Tibial nerve (tissue), 4 donors: ENCODE measurements at places on chromosomes 4 and X. TPM values are rescaled to one million over a fixed set of nuclear protein-coding genes. Genes with fewer than 3 reads are reported as not detected.

The TMPRSS11E gene
- not detected for total RNA-seq

GRCh38 chrX:109844986-109845385, 111.9 kb upstream of the ACSL4 start:
- H3K4me3 ChIP-seq, result no peak overlapping the region
- H3K27me3 ChIP-seq, result no peaks in the 10 kb centered on the region
- no peaks in the 10 kb centered on the region for H3K36me3 ChIP-seq
- H3K4me1 ChIP-seq, result no peaks in the 10 kb centered on the region
- no peak for DNase-seq

GRCh38 chr4:71558248-71558647, 219.4 kb downstream of the SLC4A4 start:
- no peaks in the 10 kb centered on the region for H3K27me3 ChIP-seq
- H3K4me3 ChIP-seq, result no peak overlapping the region
- no peaks in the 10 kb centered on the region for H3K4me1 ChIP-seq

DNA sequence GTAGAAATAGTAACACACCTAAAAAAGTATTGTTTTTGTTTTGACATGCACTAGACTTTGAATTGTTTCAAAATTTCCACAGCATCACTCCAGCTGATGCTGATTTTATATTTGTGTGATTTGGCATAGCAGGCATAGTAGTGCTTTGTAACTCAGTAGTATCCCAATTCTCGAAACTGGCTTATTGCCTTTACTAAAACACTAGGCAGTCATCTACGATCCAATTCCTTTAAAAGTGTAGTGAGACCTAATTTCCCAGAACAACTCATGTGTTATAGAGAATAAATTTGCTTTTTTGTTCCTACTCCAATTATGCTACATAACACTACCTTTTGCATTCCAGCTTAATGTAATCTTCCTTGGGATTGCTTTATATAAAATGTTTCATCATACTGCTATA, 797.7 kb downstream of the ADGRL3 start:
- no peaks in the 10 kb centered on the region for H3K27me3 ChIP-seq
- no peak for DNase-seq
- H3K4me3 ChIP-seq, result no peak overlapping the region
- H3K27ac ChIP-seq, result no peak overlapping the region
- no peaks in the 10 kb centered on the region for H3K36me3 ChIP-seq

GRCh38 chr4:153962311-153963039, 173.6 kb upstream of the SFRP2 start:
- H3K36me3 ChIP-seq, result no peaks in the 10 kb centered on the region
- no peak overlapping the region for H3K4me3 ChIP-seq
- H3K27me3 ChIP-seq, result no peaks in the 10 kb centered on the region
- DNase-seq, result no peak
- H3K4me1 ChIP-seq, result no peaks in the 10 kb centered on the region

The PRSS12 gene
- total RNA-seq, result under 0.01 TPM

DNA sequence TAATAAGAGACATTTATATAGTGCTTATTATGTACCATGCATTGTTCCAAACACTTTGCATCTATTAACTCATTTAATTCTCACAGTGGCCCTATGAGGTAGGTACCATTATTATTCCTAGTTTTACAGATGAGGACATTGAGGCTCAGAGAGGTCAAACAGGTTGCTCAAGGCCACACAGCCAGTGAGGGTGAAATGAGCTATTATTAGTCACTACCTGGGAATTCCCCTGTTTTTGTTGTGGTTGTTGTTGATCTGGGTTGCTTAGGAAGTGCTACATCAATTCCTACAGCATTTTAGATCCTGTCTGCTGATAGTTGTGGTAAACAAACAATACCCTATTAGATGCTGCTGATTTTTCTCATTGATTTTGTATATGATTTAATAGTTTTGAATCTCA, 41.2 kb downstream of the APLN start:
- peaks cover 4% of the 10 kb centered on the region for H3K27me3 ChIP-seq
- no peak for DNase-seq
- no peaks in the 10 kb centered on the region for H3K4me1 ChIP-seq
- H3K27ac ChIP-seq, result no peak overlapping the region
- no peaks in the 10 kb centered on the region for H3K36me3 ChIP-seq
- no peak overlapping the region for H3K4me3 ChIP-seq

The XK gene
- under 0.01 TPM for total RNA-seq

The FGF5 gene
- total RNA-seq, result 0.60 TPM

The FAM149A gene
- 20.1 TPM for total RNA-seq

The PITX2 gene
- total RNA-seq, result not detected

The MAGEA11 gene
- total RNA-seq, result not detected

The DCAF4L1 gene
- 0.21 TPM for total RNA-seq

The FAM133A gene
- total RNA-seq, result not detected

- H3K27me3 ChIP-seq, result no peaks in the 10 kb centered on the region
- no peak for DNase-seq
- no peaks in the 10 kb centered on the region for H3K36me3 ChIP-seq
- no peak overlapping the region for H3K4me3 ChIP-seq
Observed at GRCh38 chr4:185738820-185739219, 73.2 kb downstream of the SORBS2 start.

GRCh38 chr4:77443941-77444340, 161.7 kb upstream of the CXCL13 start:
- H3K27ac ChIP-seq, result no peak overlapping the region
- H3K4me3 ChIP-seq, result no peak overlapping the region
- DNase-seq, result no peak
- no peaks in the 10 kb centered on the region for H3K36me3 ChIP-seq
- no peaks in the 10 kb centered on the region for H3K27me3 ChIP-seq
- no peaks in the 10 kb centered on the region for H3K4me1 ChIP-seq

DNA sequence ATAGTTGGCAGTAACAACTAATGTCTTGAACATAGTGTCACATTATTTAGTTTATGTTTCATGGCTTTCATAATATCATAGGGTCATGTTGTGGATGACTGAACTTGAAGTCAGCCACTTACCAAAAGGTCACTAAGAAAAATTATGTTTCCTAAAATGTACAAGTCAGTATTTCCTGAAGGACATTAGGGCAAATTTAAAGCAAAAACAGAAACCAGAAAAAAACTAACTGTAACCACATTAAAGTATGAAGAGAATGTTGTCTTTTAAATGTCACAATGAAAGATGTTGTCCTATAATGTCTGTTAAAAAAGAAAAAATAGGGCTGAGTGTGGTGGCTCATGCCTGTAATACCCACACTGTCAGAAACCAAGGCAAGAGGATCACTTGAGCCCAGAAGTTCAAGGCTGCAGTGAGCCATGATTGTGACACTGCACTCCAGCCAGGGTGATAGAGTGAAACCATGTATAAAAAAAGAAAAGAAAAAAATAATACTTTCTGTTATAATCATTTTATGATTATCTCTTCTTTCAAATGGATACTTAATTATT, 55.8 kb downstream of the HHIP start:
- H3K27me3 ChIP-seq, result no peaks in the 10 kb centered on the region
- no peaks in the 10 kb centered on the region for H3K4me1 ChIP-seq
- H3K4me3 ChIP-seq, result no peak overlapping the region
- no peaks in the 10 kb centered on the region for H3K36me3 ChIP-seq
- no peak for DNase-seq
- no peak overlapping the region for H3K27ac ChIP-seq

DNA sequence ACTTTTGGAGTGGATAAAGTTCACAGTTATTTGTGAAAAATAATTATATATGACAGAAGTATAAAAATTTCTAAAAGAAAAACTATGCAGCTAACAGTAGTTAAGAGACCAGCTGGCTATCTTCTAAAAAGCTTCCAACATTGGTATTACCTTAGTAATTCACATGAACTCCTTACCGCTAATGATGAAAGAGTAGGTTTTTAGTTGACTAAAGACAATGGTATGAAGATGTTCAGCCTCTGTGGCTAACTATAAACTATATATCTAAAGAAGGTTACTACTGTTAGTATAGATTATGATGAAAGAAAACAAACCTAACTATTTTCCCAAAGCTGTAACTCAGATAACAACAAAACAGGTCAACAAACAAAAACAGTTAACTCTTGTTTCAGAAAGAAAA, 10.4 kb downstream of the CCNI start:
- H3K4me1 ChIP-seq, result peaks cover 46% of the 10 kb centered on the region
- DNase-seq, result no peak
- no peak overlapping the region for H3K4me3 ChIP-seq
- H3K36me3 ChIP-seq, result no peaks in the 10 kb centered on the region
- no peaks in the 10 kb centered on the region for H3K27me3 ChIP-seq
- no peak overlapping the region for H3K27ac ChIP-seq

The EFHC2 gene
- total RNA-seq, result 2.5 TPM

DNA sequence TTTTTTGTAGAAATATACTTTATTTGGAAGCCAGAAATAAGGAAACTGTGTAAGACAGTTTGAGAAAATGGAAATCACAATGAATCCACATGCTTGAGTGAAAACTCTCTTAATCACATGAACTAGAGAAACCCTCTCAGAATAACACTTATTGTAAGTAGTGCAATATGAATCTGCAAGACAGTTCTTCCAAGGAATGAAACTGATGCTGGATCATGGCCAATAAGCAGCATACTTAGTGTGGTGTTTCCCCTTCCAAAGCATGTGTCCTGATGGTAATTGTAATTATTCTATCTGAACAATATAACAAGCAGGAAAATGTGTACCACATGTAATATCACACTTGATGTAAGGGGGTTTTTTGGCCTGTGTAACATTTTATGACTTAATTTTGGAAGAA, 1870.5 kb upstream of the TENM3 start:
- no peaks in the 10 kb centered on the region for H3K27me3 ChIP-seq
- H3K4me3 ChIP-seq, result no peak overlapping the region
- no peaks in the 10 kb centered on the region for H3K36me3 ChIP-seq
- H3K27ac ChIP-seq, result no peak overlapping the region

DNA sequence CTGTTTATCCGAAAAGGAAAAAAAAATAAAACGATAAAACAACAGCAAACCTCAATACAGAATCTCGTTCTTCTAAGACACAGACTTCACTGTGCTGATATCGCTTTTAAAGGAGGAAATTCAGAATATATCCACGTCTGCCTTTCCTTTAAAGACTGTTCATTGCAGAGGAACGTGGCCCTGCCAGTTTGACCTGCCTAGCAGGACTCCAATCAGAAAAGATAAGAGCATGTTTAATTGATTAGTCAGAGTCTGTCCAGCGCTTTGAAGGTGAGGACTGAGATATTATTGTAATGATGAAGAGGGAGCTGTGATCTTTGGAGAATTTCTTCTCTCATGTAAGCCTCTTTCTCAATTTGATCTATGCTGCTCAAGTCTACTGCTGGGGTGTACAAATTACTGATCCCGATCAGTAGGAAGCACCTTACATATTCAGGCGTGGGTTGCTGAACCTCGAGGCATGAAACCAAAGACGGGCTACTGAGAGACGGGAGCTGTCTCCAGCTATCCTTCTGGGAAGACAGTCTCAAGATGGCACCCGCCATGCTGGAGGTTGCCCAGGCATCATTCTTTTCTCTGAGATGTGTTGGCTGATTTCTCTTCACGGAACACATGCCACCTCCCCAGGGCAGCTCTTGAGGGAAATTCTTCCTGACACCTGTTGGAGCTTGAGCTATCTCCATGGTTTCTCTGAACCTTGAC, 146.1 kb downstream of the SHOX start:
- DNase-seq, result no peak
- no peak overlapping the region for H3K4me3 ChIP-seq
- no peaks in the 10 kb centered on the region for H3K36me3 ChIP-seq
- H3K27me3 ChIP-seq, result no peaks in the 10 kb centered on the region
- no peaks in the 10 kb centered on the region for H3K4me1 ChIP-seq

The GPRASP2 gene
- total RNA-seq, result 4.8 TPM

DNA sequence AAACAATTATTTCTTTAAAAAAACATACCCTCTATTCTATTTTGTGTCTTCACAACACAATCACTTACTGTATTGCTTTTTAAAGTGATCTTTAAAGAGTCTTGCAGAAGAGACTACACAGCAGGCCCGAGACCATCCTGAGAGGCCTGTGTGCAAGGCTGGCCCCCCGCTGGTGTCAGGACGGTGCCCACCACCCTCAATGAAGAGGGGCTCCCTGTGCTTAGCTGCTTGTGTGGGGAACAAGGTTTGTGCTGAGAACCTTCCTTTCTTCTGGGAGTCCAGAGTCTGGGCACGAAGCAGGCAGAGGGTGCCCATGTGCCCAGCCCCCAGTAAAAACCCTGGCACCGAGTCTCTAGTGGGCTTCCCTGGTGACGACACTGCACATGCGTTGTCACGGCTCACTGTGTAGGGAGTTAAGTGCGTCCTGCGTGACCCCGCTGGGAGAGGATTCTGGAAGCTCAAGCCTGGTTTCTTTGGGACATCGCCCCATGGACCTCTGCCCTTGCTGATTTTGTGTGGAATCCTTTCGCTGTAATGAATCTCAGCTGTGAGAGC, 22.0 kb downstream of the RGS12 start:
- H3K27me3 ChIP-seq, result no peaks in the 10 kb centered on the region
- no peak overlapping the region for H3K27ac ChIP-seq
- no peak overlapping the region for H3K4me3 ChIP-seq
- H3K36me3 ChIP-seq, result no peaks in the 10 kb centered on the region
- H3K4me1 ChIP-seq, result no peaks in the 10 kb centered on the region

The F11 gene
- not detected for total RNA-seq

The HPGD gene
- total RNA-seq, result 1.0 TPM

DNA sequence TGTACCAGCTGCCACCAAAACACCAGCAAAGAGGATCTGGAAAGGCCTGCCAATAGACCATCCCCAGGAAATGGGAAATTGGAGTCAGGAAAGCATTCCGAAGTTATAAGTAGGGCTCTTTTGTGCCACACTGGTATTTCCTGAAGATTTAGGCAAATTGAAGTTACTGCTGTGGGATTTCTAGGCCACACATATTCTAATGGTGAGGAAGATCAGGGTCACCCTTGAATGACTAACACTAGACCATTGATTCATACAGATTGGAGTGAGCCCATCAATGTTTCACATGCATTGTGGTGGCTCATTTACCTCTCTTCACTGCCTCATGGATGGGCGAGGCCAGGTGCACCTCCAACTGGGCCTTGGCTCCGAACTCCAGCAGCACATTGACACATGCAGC, 22.6 kb downstream of the ASB11 start:
- H3K27me3 ChIP-seq, result no peaks in the 10 kb centered on the region
- no peak overlapping the region for H3K27ac ChIP-seq
- no peaks in the 10 kb centered on the region for H3K4me1 ChIP-seq
- H3K4me3 ChIP-seq, result no peak overlapping the region
- no peak for DNase-seq

The DCLK2 gene
- 10.3 TPM for total RNA-seq

The DDX60 gene
- 9.9 TPM for total RNA-seq

The RP2 gene
- total RNA-seq, result 11.1 TPM

DNA sequence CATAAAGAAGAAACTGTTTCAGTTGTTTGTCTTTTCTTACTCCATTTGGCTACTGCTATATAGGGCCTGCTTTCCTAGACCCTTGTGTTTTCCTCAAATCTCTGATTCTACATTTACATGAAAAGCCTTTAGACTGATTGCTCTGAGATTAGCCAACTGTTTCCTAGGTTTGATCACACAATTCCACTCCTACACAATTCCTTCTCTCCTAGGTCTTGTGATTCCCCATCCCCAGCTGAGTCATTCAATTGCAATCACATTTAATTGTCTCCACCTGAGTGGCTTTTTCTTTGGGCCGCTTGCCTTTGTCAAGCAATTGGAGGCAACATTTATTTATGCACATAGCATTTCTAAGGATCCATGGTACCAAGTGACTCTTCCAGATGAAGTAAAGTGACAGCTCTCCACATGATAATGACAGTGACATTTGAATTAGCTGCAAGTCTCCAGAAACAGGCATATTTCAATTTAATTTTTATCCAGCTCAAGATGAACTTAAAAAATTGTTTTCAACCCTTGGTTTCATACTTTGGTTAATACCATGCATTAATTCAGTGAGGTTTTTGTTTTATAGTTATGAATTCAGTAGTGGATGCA, 35.8 kb downstream of the ATXN3L start:
- no peaks in the 10 kb centered on the region for H3K36me3 ChIP-seq
- no peak overlapping the region for H3K4me3 ChIP-seq
- DNase-seq, result no peak
- H3K27ac ChIP-seq, result no peak overlapping the region
